ENCODE measurements at places on chromosomes 4 and X. TPM values are rescaled to one million over a fixed set of nuclear protein-coding genes. Genes with fewer than 3 reads are reported as not detected.

HPF1 gene
- 19.3 TPM for total RNA-seq

CLGN gene
- total RNA-seq: 11.8 TPM

CT45A1 gene
- total RNA-seq: not detected

SLC49A3 gene
- 3.9 TPM for total RNA-seq

PPBP gene
- not detected for total RNA-seq

DRD5 gene
- not detected for total RNA-seq

DTHD1 gene
- total RNA-seq: not detected

EDNRA gene
- total RNA-seq: 0.77 TPM

FHIP1A gene
- under 0.01 TPM for total RNA-seq

TEC gene
- total RNA-seq: 1.5 TPM

All from fibroblast of lung (primary cell).